Thoracic aorta (tissue), 2 donors: ENCODE measurements at places on chromosomes 7 and 10. TPM values are rescaled to one million over a fixed set of nuclear protein-coding genes. Genes with fewer than 3 reads are reported as not detected.

DNA sequence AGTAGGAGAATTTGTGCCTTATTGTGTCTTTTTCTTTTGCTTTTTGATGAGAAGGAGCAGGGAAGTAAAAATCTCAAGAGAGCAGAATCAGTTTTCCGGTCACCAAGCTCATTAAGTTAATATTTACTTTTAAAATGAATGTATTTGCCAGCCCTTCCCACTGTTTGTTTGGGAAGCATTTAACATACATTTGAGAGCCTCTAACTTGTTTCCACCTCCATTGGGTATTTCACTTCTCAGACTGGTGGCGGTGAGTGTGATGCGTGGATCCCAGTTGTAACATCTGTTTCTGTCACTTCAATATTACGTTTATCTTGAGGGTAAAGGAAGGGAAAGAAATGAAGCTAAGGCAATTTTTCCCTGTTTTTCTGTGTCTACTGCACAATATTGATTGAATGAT lies 22.8 kb downstream of the CDK14 start:
- DNase-seq: no peak

DNA sequence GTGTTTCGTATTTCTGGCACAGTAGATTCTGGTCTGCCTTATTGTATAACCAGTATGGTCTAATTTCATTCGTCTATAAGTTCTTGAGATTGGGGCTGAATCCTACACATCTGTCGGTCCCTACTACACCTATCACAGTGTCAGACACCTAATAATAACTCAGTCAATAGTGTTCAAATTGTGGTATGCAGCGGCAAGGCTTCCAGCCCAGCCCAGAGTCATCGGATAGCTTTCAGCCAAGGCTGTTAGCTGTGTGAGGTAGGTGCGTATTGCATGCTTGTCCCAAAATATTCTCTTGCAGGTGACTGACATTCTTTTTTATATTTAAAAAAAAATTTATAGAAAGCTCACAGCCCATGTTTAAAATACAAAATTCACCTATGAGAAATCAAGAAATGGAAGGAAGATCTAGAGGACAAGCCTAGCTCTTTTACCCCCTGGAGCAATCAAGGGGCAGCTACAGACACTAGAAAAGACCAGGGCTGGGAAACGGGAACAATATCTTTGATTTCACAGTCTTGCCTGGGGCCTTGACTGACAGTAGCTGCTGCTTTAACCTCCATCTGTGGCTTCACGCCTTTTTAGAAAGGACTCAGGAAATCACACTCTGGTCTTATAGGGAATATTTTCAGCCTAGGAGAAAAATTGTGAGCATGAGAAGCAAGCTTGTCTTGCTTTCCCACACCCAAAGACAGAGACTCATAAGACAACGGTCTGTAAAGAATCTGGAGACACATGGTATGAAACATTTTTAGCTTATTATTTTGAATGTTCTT lies 9.5 kb upstream of the ASB4 start:
- DNase-seq: no peak

DNA sequence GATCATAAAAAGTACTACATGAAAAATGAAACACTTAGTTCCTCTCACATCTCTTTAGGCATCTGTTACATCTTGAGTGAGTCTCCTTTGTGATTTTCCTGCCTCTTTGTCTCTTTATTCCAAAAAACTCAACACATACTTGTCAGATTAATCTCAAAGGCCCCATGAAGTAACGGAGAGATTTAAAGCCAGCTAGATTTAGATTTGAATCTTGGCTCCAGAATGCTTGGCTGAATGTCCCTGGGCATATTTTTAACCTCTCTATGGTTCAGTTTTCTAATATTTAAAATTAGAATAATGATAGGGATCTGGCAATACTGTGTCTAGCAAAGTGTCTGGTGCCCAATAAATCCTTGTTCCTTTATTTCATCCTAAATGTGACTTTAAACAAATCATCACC lies 140.0 kb downstream of the DGKB start:
- no peak for DNase-seq

DNA sequence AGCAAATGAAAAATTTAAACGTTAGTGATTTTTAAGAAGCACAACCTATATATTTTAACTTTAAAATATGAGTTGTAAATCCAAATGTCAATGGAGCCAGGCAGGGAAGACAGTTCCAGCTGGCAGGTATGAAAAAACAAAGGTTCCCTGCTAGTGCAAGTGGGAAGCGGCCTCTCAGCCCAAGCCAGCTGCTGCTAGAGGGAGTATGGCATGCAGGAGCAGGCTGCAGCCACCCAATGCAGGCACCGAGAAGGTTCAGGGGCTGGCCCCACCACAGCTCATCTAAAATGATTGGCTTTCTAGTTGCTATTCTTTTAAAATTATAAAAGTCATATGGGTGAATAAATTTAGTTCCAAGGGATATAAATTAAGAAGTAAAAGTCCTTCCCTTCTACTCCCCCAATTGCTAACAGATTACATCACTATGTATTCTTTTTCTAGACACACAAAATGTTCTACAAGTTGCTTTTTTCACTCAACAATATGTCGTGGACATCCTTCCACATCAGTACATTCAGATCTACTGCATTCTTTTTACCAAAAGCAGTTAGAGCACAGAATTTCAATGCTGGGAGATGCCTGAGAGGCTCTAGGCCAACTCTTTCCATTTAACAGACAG lies 69.3 kb downstream of the SGMS1 start:
- DNase-seq: no peak

SLC13A1 gene
- not detected for total RNA-seq

ZNF789 gene
- 12.4 TPM for total RNA-seq

DNAJC12 gene
- total RNA-seq: 5.1 TPM
